ENCODE measurements at places on chromosomes 5 and 9. TPM values are rescaled to one million over a fixed set of nuclear protein-coding genes. Genes with fewer than 3 reads are reported as not detected.
A peak's percentile ranks its signal among the peaks of the same experiment; 100 is the strongest.

GRCh38 chr9:35604578-35605350 lies at the start of gene TESK1:
Gene TESK1 (plus strand): TSS chr9:35605262. CDS start chr9:35605620, 358 bp downstream.
- peak; percentile 89 for DNase-seq

DNA sequence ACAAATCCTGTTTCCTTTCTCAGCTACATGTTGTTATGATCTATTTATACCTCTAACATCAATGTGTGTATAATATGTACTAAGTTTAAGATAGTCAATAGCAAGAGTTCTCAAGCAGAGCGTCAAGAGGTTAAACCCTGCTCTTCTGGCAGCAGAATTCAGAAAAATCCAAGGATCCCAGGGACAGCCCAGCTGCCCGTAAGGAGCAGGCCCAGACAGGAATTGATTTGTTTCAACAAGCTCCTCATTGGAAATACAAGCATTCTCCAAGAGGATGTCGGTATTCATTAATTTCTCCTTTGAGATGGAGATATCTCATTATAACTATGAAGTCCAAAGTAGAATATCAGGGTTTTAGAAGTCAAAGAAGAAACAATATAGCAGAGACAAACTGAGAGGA lies 14.9 kb downstream of the EFNA5 start:
- DNase-seq: no peak

DNA sequence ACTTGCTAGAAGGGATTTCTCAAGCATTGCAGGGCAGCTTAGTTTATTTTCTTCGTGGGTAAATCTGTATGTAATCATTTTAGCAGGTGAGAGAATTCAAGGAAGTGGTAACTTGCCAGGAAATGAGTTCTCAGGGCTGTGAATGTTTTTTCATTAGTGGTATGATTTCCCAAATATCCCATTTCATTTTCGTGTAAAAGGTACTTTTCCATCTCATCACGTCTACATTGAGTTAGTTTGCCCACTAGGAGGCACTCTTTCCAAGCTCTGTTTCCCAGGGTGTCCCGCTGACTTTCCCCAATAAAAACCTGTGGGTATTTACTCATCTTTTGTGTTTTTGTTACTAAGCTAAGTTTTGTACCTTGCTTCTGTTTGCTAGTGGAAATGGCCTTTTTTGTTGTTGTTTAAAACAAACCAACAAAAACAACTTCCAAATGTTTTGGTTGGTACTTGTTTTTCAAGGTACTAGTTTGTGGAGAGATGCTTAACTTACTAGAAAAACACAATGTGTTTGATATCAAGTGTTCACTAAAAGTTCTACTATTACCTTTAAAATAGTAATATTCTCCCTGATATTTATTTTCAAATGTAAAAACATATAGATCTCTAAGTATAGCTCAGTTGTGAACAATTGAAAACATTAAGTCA lies 373.6 kb downstream of the ADGRV1 start:
- DNase-seq: peak; percentile 37

Gene FOXD4L4
- total RNA-seq: not detected

Gene BTNL8
- not detected for total RNA-seq

Data from activated CD4-positive, alpha-beta memory T cell treated with anti-CD3 and anti-CD28 coated beads for 36 hours (primary cell).